ENCODE measurements at places on chromosomes 4 and X. TPM values are rescaled to one million over a fixed set of nuclear protein-coding genes. Genes with fewer than 3 reads are reported as not detected.
A peak's percentile ranks its signal among the peaks of the same experiment; 100 is the strongest.

DNA sequence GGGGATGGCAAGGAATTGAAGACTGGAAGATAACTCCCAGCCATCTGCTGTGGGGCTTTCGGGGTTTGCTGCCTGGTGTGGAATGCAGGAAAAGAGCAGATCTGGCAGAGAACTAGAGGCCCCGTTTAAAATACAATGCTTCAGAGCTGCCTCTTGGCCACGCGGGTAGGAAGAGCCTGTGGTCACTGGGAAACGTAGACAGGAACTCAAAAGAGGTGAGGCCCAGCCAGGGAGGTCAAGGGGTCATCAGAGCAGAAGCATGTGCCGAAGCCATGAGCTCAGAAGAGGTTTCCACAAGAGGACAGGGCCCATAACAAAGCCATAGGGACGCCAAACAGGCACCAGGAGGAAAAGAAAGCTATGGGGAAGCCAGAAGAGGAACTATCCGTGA lies 14.5 kb upstream of the STS start:
- peak; percentile 48 for DNase-seq
- no peak overlapping the region for H3K4me3 ChIP-seq
- H3K36me3 ChIP-seq = no peaks in the 10 kb centered on the region

- no peaks in the 10 kb centered on the region for H3K4me1 ChIP-seq
- H3K4me3 ChIP-seq = no peak overlapping the region
These were observed 22.3 kb upstream of the VSIG1 start for GRCh38 chrX:108022491-108023089.

UNC5C gene
- 7.2 TPM for total RNA-seq

DNA sequence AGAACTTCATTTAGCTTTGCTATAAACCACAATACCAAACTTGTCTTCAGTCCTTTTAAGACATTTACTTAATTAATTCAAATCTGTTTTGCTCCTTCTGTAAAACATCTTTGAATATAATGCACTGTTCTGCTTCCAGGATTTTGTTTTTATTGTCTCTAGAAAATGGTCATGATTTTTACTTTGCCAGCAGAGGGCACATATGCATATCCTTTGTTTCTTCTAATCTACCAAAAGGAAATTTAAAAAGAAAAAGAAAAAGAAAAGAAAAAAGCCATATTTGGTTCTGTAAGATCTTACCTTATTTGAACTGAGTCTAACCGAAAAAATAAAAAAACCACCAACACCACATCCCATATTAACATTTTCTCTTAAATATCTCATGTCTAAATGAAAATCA lies 101.9 kb upstream of the CCSER1 start:
- H3K27me3 ChIP-seq = peaks cover 5% of the 10 kb centered on the region
- no peak for DNase-seq
- H3K36me3 ChIP-seq = no peaks in the 10 kb centered on the region
- no peak overlapping the region for H3K4me3 ChIP-seq

AFF2 gene
- total RNA-seq = 5.6 TPM

DNA sequence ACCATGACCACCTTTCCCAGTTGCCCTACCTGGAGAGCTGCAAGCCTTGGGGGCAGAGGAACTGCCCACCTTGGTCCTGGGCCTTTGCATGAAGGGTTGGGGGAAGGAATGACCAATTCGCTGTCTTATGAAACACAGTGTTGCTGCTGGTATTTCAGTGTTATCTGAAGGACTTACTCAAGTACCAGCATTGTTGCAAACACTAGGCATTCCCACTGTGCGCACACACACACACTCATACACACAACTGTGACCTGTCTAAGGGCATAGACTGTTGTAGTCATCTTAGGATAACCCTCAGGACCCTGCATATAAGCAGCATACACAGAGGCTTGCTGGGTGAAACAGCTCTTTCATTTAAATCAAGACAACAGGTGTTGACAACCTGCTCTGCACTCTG lies 210.9 kb downstream of the EVC2 start:
- H3K4me1 ChIP-seq = no peaks in the 10 kb centered on the region
- H3K27ac ChIP-seq = no peak overlapping the region
- no peak for DNase-seq
- no peak overlapping the region for H3K4me3 ChIP-seq
- no peaks in the 10 kb centered on the region for H3K27me3 ChIP-seq
- H3K36me3 ChIP-seq = no peaks in the 10 kb centered on the region

DNA sequence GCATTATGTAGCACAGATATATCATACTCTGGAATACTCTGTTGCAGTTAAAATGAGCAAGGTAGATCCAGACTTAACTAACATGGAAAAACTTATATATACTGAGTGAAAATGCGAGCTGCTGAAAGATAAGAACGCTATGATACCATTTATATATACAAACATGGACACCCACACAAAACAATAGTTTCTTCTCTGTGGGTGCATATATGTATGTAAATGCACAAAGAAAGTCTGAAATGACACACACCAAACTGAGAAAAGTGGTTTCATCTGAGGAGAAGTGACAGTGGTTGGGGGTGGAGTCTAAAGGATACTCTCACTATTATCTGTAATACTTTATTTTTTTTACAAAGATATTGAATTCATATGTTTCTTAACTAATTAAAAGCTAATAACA lies 12.2 kb upstream of the FGF2 start:
- DNase-seq = no peak
- no peak overlapping the region for H3K4me3 ChIP-seq
- H3K27ac ChIP-seq = no peak overlapping the region
- no peaks in the 10 kb centered on the region for H3K4me1 ChIP-seq

HERC5 gene
- 10.1 TPM for total RNA-seq

GRCh38 chrX:19512961-19513360 lies 2.3 kb downstream of the MAP3K15 start:
- DNase-seq = no peak

DNA sequence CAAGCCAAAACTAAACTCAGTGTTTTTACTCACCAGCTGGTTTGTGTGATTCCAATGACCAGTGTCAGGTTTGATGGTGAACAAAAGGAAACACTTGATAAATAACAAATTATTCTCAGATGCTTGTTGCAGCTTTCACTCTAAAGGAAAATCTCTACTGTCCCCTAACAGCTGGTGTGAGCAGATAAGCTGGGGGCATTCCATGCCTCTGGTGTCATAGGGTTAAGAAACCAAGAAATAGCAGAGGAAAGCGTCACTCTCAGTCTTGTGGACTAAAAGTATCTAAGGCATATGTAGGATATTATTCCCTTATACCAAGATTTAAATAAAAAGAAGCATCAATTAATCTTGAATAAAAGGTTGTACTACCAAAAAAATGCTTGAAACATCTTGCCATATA lies 24.3 kb downstream of the TRPC5 start:
- no peaks in the 10 kb centered on the region for H3K27me3 ChIP-seq
- no peaks in the 10 kb centered on the region for H3K36me3 ChIP-seq
- no peaks in the 10 kb centered on the region for H3K4me1 ChIP-seq
- no peak for DNase-seq
- no peak overlapping the region for H3K27ac ChIP-seq

- H3K4me1 ChIP-seq = no peaks in the 10 kb centered on the region
- no peaks in the 10 kb centered on the region for H3K36me3 ChIP-seq
- H3K4me3 ChIP-seq = no peak overlapping the region
- H3K27ac ChIP-seq = no peak overlapping the region
These were observed 40.5 kb downstream of the AGA start for GRCh38 chr4:177401658-177402273.

GLRA2 gene
- total RNA-seq = not detected

GRCh38 chr4:95048296-95048695 lies 290.5 kb downstream of the BMPR1B start:
- H3K27me3 ChIP-seq = no peaks in the 10 kb centered on the region
- peaks cover 5% of the 10 kb centered on the region for H3K4me1 ChIP-seq
- no peak overlapping the region for H3K4me3 ChIP-seq
- DNase-seq = no peak
- H3K36me3 ChIP-seq = no peaks in the 10 kb centered on the region

RGN gene
- total RNA-seq = 4.8 TPM

HTRA3 gene
- total RNA-seq = 6.9 TPM

GRCh38 chr4:63583561-63583960 lies 825.7 kb downstream of the TECRL start:
- DNase-seq = no peak
- no peaks in the 10 kb centered on the region for H3K36me3 ChIP-seq
- no peaks in the 10 kb centered on the region for H3K27me3 ChIP-seq
- H3K27ac ChIP-seq = no peak overlapping the region

- peak overlapping the region; percentile 93 for H3K4me3 ChIP-seq
- no peaks in the 10 kb centered on the region for H3K4me1 ChIP-seq
- H3K27ac ChIP-seq = peak overlapping the region; percentile 99
- H3K27me3 ChIP-seq = no peaks in the 10 kb centered on the region
These were observed 395 bp downstream of the RAB28 start for GRCh38 chr4:13483768-13484121.

DNA sequence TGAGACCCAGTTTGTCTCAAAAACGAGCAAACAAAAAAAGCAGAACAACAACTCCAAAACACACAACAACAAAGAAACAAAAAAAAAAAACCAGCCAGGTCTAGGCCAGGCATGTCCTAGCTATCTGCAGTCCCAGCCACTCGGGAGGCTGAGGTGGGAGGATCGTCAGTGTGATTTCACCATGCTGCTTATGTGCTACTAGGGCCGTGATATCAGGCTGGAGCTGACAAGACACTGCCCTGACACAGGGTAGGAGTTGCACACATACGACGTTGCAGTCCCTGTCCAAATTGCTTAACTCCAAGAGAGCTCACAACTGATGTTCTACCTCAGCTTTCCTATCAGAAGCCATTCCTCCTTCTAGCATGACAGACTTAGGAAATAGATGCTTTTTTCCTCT lies 204.9 kb downstream of the AASDH start:
- H3K27me3 ChIP-seq = no peaks in the 10 kb centered on the region
- no peak overlapping the region for H3K4me3 ChIP-seq
- H3K4me1 ChIP-seq = peaks cover 4% of the 10 kb centered on the region
- H3K36me3 ChIP-seq = peaks cover 10% of the 10 kb centered on the region
- no peak overlapping the region for H3K27ac ChIP-seq

NSG1 gene
- 6.0 TPM for total RNA-seq

SHISA3 gene
- total RNA-seq = 18.0 TPM

DNA sequence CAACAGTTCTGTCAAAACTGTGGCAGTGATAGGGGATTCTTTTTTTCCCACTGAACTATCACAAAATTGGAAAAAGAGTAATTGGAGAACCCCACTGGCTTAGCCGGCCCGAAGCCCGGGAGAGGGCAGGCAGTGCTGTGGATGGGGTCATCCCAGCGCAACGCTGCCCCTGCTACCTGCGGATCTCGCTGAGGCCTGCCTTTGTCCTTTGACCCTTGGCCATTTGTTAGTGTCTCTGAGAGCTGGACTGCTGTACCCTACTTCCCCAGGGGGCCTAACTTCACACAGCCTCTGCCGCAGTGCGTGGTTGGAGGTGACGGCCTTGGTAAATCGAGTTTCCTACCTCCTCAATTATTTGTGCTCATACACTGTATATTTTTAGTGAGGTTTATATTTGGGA lies 43.0 kb upstream of the MSANTD1 start:
- no peak for DNase-seq
- H3K27me3 ChIP-seq = no peaks in the 10 kb centered on the region
- no peaks in the 10 kb centered on the region for H3K4me1 ChIP-seq
- H3K27ac ChIP-seq = peak overlapping the region; percentile 6

PAGE2B gene
- not detected for total RNA-seq

DNA sequence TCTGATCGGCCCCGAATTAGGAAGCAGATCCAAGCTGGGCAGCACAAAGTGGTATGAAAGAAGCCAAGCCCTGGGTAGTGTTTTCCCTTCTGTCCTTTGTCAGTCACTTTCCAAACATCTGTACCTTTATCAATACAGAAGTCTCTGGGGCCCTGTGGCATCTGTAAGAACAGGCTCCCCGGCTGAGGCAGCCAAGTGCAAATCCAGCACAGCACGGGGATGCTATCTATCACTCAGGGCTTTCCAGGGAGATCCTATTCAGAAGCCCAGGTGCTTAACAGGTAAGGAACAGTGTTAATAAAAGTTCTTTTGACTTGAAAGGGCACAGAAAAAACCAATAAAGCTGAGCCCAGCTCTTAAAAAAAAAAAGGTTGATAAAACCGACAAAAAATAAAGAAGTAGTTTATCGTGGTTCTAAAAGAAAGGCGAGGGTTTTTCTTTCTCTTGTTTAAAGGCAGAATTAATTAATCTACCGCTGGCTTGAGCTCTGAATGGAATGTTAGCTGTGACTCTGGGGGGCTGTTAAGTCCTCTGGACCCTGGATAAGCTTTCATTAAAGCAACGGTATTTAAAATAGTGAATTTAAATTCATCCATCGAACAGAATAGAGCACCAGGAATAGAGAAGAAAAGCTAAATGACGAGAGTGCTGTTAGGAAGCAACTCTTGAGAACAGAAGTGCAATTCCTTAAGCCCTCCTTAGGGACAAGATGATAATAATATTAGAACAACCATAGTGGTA lies 119.1 kb upstream of the GATB start:
- no peak for DNase-seq
- H3K27ac ChIP-seq = no peak overlapping the region
- no peaks in the 10 kb centered on the region for H3K27me3 ChIP-seq

DNA sequence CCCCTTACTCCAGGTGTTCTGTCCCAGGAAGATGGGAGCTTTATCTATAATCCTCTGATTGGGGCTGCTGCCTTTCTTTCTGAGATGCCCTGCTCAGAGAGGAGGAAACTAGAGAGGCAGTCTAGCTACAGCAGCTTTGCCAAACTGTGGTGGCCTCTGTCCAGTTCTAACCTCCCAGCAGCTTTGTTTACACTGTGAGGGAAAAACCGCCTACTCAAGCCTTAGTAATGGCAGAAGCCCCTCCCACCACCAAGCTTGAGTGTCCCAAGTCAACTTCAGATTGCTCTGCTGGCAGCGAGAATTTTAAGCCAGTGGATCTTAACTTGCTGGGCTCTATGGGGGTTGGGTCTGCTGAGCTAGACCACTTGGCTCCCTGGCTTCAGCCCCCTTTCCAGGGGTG lies 394.9 kb upstream of the PABPC5 start:
- H3K4me3 ChIP-seq = no peak overlapping the region
- no peaks in the 10 kb centered on the region for H3K36me3 ChIP-seq
- H3K27me3 ChIP-seq = no peaks in the 10 kb centered on the region
- DNase-seq = peak; percentile 41
- no peak overlapping the region for H3K27ac ChIP-seq

- no peaks in the 10 kb centered on the region for H3K27me3 ChIP-seq
- H3K27ac ChIP-seq = no peak overlapping the region
- no peaks in the 10 kb centered on the region for H3K36me3 ChIP-seq
- no peak overlapping the region for H3K4me3 ChIP-seq
- no peak for DNase-seq
These were observed 181.4 kb downstream of the RPA4 start for GRCh38 chrX:97065066-97065465.

HSFX3 gene
- total RNA-seq = not detected

ANAPC10 gene
- total RNA-seq = 23.5 TPM

- no peaks in the 10 kb centered on the region for H3K27me3 ChIP-seq
- no peak overlapping the region for H3K27ac ChIP-seq
These were observed 98.5 kb upstream of the FAM47C start for GRCh38 chrX:36909676-36910030.

GRCh38 chr4:48035952-48036351 lies 19.4 kb downstream of the NIPAL1 start:
- H3K27ac ChIP-seq = no peak overlapping the region
- H3K4me1 ChIP-seq = peaks cover 8% of the 10 kb centered on the region
- no peak for DNase-seq
- no peak overlapping the region for H3K4me3 ChIP-seq

GRCh38 chr4:109126856-109127255 lies 175.6 kb downstream of the COL25A1 start:
- H3K27me3 ChIP-seq = no peaks in the 10 kb centered on the region
- no peak for DNase-seq
- no peaks in the 10 kb centered on the region for H3K36me3 ChIP-seq
- H3K4me3 ChIP-seq = no peak overlapping the region

GRCh38 chr4:53932796-53933610 lies 131.4 kb downstream of the CHIC2 start:
- no peaks in the 10 kb centered on the region for H3K4me1 ChIP-seq
- H3K27me3 ChIP-seq = no peaks in the 10 kb centered on the region
- no peaks in the 10 kb centered on the region for H3K36me3 ChIP-seq
- no peak overlapping the region for H3K4me3 ChIP-seq
- peak; percentile 15 for DNase-seq
- H3K27ac ChIP-seq = no peak overlapping the region
